ENCODE measurements at places on chromosomes 6 and 20.
A peak's percentile ranks its signal among the peaks of the same experiment; 100 is the strongest.

- no peak for DNase-seq
Observed at GRCh38 chr6:42846505-42846904, 32.9 kb upstream of the RPL7L1 start.

DNA sequence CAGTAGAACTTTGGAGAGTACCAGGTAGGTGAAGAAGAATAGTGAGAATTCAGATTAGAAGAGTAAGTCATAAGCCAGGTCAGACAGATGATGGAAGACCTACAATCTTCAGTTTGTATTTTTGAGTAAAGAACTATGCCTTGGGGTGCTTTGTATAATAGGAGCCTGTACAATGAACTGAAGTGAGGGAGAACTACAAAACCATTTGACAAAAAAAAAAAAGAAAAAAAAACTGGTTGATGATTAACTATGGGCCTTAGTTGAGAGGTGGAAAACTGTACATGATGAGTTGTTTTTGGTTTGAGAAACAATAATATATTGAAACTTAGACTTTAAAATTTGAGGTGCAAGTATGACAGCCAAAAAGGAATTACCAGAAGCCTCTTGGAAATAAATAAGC is 25.7 kb downstream of the VTA1 start:
- DNase-seq, result no peak

GRCh38 chr6:135853986-135854385 is 2.5 kb downstream of the PDE7B start:
- no peak for DNase-seq

DNA sequence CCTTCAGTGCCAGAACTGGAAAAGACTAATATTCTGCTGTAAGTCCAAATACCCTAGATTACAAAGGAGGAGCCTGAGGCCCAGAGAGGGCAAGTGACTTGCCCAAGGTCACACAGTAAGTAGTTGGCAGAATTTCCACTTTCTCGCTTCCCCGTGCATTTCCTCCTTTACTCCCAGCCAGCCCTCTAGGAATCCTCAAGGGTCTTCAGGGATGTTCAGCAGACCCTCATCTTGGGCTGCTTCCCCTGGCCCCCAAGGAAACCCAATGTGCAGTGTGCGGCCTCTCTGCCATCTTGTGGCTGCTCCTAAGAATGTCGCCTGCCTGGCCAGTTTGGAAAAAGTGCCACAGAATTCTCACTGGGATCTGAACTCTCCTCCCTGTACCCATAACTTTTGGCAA is 217.7 kb upstream of the LRFN2 start:
- no peak for DNase-seq

- no peak for DNase-seq
Observed at GRCh38 chr6:31930962-31931361, 3.4 kb downstream of the C2 start.

DNA sequence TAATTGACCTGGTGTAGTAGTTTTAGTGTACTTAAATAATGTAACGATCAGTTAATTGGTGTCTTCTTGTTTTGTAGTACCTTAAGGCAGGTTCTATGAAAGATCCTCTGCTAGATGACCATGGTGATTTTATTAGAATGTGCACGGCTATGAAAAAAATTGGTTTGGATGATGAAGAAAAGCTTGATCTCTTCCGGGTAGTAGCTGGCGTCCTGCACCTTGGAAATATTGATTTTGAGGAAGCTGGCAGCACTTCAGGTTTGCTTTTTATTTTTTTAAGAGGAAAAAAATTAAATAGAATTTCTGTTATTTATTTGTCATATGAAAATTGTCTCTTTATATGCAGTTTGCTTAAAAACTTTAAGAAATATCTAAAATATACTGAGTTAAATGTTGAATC is 99.2 kb downstream of the MYO6 start:
- DNase-seq, result no peak

- no peak for DNase-seq
Observed at GRCh38 chr6:140541288-140541687, 1166.8 kb upstream of the CITED2 start.

DNA sequence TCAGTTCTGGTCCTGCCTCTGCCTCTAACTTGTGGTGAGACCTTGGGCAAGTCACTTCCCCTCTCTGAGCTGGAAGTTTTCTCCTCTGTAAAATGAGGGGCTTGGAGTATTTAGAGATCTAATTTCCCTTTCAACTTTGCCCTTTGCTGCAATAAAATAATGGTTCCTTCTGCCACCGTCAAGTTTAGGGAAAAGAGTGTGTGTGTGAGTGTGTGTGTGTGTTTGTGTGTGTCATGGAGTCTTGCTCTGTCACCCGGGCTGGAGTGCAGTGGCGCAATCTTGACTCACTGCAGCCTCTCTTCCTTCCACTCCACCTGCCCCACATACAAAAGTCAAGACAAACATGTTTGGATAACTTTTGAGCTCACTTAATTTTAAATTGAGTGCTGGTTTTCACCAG is 39.2 kb upstream of the PIM1 start:
- DNase-seq, result no peak

GRCh38 chr6:125872259-125872921 is 81.6 kb downstream of the NCOA7 start:
- DNase-seq, result no peak

- no peak for DNase-seq
Observed at GRCh38 chr20:9311132-9311531, 203.3 kb upstream of the LAMP5 start.

DNA sequence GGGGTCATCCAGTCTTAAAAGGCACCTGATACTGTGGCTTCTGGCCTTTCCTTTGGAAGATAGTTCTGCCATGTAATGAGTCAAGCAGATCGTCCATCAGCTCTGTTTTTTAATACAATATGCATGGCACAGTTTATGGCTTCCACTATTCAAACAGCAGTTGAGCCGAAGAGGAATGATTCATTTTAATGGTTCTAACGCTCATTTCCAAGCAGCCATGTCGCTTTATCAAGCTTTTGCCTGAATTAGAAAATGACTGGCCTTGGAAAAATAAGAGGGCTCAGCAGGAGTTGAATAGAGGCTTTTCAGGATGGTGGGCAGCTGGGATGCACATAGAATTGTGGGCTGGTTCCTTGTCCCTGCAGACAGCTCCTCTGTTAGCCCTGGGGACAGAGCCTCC is 138.1 kb downstream of the SOBP start:
- DNase-seq, result no peak

DNA sequence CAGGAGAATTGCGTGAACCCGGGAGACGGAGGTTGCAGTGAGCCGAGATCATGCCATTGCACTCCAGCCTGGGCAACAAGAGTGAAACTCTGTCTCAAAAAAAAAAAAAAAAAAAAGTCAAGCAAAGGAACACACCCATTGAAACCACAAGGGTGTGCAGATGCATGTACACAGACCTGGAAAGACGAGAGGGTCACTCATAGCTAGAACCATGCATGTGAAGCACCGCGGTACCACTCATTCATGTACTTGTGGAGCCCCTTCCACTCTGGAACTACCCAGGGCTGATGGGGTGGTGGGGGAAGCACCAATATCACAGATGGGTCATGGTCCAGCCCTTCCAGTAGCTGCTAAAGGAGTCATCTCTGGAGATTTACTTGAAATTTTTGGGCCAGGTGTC is 7.4 kb upstream of the TJAP1 start:
- DNase-seq, result no peak

- no peak for DNase-seq
Observed at GRCh38 chr20:14568701-14569100, 231.3 kb upstream of the FLRT3 start.

DNA sequence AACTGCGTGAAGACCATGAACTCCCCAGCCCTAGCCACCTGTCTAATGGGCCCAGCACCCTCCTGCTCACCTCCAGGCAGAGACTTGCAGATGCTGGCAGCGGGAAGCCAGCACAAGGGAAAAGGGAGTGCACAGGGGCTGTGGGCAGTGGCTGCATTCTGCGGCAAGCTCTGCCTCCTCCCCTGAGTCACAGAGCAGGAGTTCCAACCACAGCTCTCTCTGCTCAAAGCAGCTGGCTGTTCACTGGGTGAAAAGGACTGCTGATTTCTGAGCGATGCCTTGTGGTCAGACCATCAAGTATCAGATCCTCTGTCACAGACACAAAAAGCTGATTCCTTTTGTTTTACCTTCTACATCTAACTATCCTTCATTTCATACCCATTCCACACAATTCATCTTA is 10.5 kb downstream of the NKX2-2 start:
- no peak for DNase-seq

- DNase-seq, result no peak
Observed at GRCh38 chr6:35073766-35074471, 67.2 kb downstream of the TCP11 start.

- DNase-seq, result no peak
Observed at GRCh38 chr6:133891927-133892812, 3.3 kb downstream of the TCF21 start.

GRCh38 chr6:4412488-4412887 is 277.1 kb upstream of the ECI2 start:
- DNase-seq, result no peak

DNA sequence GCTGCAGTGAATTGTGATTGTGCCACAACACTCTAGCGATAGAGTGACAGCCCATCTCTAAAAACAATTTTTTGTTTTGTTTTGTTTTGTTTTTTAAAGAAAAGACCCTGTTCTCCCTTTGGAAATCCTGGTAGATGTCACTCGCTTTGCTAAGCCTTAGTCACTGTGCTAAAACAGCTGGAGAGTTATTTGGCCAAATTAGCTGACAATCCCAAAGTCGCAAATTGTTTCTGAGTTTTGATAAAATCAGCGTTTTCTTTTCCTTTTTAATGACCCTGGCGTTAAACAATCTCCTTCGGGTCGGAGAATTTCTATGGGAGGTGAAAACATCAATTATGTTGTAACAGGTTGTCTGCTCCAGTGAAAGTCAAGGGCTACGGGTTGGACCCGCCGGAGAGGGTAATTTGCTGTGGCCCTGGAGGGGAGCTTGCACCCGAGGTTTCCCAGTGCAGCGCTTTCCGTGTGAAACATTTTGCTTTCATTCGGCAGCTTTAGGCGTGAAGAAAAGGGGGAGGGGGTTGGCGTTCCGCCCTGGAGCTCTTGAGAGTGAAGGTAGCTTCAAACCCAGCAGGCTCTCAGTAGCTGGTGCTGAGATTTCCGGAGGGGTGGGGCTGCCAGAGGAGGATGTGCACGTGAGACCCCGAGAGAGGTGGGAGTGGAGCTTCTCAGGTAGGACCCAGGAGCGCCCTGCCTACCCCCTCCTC is 296.6 kb downstream of the PHACTR1 start:
- DNase-seq, result no peak

- DNase-seq, result no peak
Observed at GRCh38 chr20:46439837-46440236, 33.4 kb upstream of the ELMO2 start.

- no peak for DNase-seq
Observed at GRCh38 chr6:33802186-33802958, 1.4 kb downstream of the MLN start.

DNA sequence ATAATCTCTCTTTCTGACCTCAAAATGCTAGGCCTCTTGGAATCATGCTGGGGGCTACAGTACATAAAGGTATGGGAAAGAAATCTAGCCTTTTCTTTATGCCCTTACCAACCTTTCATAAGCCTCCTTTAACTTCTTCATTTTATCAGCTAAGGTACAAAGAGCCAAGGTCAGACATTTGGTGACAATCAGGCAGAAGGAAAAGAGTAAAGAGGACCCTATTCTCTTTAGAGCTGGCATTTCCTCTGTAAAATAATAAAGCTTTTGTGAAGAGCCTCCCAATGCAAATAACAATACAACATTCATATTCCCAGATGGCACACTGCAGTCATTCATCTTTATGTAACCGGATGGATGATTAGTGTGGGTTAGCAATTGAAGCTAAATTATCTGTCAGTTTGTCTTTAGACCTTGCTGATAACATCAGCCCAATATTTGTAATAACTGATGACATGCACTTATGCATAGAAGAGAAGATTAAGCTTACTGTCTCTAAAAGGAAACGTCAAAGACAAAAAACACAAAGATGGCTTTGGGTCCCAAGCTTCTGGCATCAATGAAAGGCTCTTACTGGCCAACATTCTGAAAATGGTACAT is 163.1 kb downstream of the IBTK start:
- DNase-seq, result no peak

- no peak for DNase-seq
Observed at GRCh38 chr6:22926790-22927354, 357.5 kb downstream of the HDGFL1 start.

DNA sequence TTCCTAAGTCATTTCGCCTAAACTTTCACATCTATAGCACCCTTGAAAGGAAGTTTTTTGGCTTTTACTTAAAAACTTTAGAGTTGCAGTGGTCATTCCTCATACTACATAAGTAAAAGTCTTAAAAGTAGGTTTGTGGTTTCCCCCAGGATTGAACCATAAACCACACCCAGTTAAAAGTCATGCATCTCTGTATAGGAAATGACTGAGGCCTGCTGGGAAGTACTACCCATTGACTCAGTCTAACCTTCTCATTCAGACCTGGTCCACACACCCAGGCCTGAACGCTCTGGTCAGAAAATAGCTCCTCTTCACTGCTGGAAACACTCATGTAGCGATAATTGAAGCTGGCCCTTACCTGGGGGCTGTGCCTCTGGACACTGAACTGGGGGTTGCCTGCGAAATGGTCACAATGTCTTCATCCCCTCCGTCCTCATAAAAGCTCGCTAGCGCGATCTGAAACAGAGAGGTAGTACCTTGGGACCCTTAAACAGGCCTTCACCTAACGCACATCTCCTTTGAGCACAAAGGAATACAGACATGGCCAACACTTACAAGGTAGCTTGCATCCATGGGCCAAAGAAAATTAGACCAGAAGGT is 2.6 kb downstream of the NSFL1C start:
- no peak for DNase-seq

GRCh38 chr6:41704656-41705310 is 30.6 kb downstream of the TFEB start:
- no peak for DNase-seq

DNA sequence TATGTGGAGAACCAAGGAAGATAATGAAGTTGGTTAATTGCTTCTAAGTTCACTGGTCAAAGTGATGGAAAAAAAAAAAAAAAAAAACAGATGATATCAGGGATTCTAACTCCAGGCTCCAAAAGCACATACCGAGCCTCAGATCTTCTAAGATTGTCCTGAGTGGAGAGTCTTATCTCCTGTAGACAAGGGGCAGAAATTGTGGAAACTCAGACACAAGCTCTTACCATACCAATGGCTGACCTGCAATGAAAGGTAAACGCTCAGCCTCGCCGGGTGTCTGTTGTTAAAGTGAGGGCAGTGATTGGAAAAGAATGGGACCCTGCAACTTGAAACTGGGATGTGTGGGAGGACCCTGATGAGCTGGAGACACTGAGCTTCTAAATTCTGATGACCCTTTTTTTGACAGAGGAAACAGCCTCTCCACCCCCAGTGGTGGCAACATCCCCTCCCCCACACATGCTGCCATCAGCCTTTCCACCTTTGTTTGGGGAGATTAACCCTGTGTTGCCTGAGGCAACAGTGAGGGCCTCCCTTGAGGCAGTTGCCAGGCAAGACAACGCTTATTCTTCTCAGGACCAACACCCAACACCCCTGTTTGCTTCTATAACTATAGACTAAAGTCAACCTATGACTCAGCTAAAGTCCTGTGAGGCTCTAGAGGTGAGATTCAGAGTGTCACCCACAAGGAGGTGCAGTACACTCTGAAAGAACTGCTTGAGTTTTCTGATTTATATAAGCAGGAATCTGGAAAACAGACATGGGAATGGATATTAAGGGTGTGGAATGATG is 154.0 kb downstream of the THBS2 start:
- no peak for DNase-seq

GRCh38 chr6:11231564-11232192 is 790 bp downstream of the NEDD9 start:
- DNase-seq, result no peak

GRCh38 chr20:20711413-20711812 is 1.0 kb downstream of the RALGAPA2 start:
- DNase-seq, result peak; percentile 26
